ENCODE measurements at places on chromosomes 5 and 9.
A peak's percentile ranks its signal among the peaks of the same experiment; 100 is the strongest.

DNA sequence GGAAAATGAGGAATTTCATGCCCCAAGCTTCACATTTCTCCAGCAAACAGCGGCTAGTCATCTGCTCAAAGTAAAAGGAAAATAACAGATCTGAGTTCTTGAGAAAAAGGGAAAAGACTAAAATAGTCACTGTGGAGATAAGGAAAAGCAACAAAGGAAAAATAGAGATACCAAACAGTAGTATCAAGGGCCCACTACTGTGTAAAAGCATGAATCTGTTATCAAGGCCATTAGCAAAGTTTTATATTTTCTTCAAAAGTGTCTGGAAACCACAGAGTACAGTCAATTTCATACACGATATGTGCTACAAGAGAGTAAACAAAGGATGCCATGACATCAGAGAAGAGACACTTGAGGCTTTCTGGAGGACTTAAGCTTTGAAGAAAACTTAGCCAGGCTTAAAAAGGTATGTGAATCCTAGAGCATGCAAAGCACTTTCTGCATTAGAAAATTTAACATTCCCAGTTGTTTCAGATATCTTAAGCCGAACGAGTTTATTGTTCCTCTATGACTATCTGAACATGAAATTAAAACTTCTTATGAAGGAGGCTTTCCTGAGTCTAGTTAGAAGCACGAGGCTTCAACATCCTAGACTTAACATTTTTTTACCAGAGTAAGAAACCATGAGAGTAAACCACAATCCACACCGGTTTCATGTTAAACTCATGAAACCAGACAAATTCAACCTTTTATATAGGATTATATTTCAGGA, 1.2 kb downstream of the TTC33 start:
- no peak for DNase-seq

DNA sequence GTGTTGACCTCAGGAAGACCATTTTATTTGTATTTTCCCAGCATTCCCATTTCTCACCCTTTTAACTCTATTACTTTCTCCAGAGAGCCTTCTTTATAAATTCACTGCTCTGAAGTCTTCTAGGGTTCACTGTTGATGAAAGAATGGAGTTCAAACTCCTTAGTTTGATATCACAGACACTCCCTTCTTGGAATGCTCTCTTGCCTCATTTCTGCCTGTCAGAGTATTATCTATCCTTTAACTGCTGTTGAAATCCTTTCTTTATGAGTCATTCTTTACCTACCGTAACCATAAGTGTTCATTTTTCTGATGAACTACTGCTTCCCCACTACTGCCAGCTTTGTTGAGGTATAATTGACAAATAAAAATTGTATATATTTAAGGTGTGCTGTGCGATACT, 4.3 kb downstream of the RIC1 start:
- no peak for DNase-seq

GRCh38 chr5:38595132-38595745, 38.8 kb upstream of the LIFR start:
- DNase-seq: no peak

GRCh38 chr5:14286574-14287421, 143.7 kb downstream of the TRIO start:
- no peak for DNase-seq

- no peak for DNase-seq
Observed at GRCh38 chr9:81754245-81754644, 64.9 kb upstream of the TLE1 start.

DNA sequence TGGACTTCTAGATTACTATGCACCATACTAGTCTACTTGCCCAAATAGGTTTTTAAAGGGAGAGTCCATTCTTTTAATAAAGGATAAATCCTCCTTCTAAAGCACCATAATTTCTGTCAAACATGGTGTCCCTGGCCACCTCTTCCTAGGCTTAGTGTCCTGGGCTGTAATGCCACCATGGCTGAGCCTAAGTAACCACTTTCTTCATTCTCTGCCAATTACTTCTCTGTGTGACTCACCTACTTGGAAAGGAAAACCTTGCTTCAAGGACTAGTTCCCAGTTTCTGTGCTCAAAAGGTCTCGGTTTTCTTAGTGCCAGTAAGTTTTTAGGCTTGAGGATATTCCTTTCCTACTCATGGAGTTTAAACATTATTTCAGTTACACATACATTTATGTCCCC, 273.4 kb downstream of the DENND1A start:
- DNase-seq: no peak

DNA sequence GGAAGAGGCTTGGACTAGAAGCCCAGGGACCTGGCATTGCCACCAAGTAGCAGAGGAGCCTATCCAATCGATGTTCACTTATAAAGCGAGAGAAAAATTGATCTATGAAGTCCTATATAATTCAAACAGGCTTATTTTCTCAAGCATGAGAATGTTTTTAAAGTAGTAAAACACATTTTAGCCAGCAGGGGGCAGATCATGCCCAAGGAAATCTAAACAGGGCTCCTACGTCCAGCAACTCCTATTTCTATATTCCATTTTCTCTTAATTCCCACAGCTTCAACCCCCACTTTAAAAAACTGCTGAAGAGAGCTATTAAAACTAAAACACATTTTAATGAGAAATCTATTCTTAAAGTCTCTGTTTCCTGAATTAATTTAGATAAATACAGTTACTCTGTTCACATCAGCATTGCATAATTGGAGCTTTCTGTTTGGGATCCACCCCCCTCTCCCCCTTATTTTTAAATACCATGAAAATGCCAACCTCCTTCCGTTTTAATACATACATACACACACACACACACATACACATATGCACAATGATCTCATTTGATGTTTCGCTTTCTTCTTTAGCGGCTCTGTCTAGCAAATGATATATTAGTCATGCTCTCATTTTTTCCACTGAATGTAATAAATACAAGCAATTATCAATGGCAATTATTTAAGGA, 144.9 kb downstream of the MYO10 start:
- peak; percentile 57 for DNase-seq
